Neural crest cell (in vitro differentiated cells): ENCODE measurements at places on chromosomes 2 and 18. TPM values are rescaled to one million over a fixed set of nuclear protein-coding genes. Genes with fewer than 3 reads are reported as not detected.

Gene CRYGD
- not detected in 2 replicates for total RNA-seq

Gene NMUR1
- not detected in 2 replicates for total RNA-seq

Gene NAT8
- total RNA-seq = not detected in 2 replicates

GRCh38 chr2:75064691-75065396 lies 106.4 kb downstream of the POLE4 start:
- H3K4me1 ChIP-seq = no peaks in the 10 kb centered on the region
- H3K27ac ChIP-seq = no peak overlapping the region
- H3K4me3 ChIP-seq = no peak overlapping the region
- no peaks in the 10 kb centered on the region for H3K36me3 ChIP-seq
- H3K27me3 ChIP-seq = peaks cover 3% of the 10 kb centered on the region
- DNase-seq = peak; percentile 67

DNA sequence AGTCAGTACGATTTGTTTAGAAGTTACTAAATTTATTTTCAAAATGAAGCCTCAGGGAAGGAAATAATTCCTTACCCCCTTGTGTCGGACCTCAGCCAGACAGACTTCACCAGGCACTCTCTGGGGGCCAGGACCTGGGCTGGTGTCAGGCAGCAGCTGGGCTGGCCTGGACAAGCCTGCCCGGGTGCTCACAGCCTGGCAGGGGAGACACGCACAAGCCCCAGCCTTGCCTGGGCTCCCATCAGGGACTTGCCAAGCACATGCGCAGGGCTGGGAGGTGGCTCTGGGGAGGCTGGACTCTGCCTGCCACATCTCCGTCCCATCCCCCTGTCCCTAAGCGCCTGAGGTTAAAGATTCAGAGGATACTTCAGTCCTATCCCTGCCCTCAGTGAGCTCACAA lies 56.8 kb upstream of the HS6ST1 start:
- no peak overlapping the region for H3K4me3 ChIP-seq
- peaks cover 14% of the 10 kb centered on the region for H3K4me1 ChIP-seq
- H3K36me3 ChIP-seq = no peaks in the 10 kb centered on the region
- H3K27ac ChIP-seq = no peak overlapping the region
- peaks cover 73% of the 10 kb centered on the region for H3K27me3 ChIP-seq

DNA sequence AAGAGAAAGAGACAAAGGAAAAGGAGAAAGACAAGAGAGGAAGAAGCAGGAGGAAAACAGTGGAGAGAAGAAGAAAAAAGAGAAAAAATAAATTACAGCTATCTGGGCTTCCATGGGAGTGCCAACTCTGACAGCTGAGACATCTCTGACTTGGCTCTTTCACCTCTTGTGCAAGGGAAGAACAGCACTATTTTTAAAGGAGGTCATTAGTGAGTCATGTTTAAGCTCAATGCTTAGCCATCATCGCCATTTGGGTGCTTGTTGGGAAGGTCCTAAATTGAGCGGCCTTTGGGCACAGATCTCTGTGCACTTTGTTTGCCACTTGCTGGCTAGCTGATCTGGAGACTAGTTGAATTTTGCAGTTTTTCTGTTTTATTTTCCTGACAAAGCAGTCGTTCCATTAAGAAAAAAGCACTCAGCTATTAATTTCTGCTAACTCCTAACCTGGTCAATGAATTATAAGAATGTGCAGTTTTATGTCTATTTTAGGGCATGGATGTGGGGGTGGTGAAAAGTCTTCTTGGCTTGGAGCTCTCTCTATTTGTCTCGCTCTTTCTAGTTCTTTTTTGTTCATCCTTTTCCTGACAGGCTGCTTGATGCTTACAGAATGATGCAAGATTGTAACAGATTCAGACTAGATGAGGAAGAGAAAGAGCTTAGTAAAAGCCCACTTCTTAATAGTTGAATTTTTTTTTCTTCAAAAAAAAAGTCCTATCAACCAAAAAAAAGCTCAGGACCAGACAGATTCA lies 231.5 kb downstream of the SLC8A1 start:
- no peak for DNase-seq
- H3K36me3 ChIP-seq = no peaks in the 10 kb centered on the region
- no peaks in the 10 kb centered on the region for H3K27me3 ChIP-seq
- H3K4me1 ChIP-seq = no peaks in the 10 kb centered on the region
- H3K27ac ChIP-seq = no peak overlapping the region
- no peak overlapping the region for H3K4me3 ChIP-seq

DNA sequence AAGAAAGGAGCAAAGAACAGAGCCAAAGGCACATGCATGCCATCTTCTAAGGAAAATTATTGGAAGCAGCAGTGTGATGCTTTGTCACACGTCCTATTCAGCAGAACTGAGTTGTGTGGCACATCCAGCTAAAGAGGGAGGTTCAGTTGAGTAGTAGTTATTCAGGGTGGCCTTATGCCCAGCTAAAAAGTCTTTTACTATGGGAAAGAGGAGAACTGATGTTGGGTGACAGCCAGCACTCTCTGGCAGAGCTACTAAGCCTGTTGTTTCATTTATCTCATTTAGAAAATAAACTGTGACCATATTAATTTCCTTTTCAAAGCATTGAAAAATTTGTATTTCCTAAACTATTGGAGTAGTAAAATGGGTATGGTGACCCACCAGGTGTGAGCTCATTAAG lies 18.5 kb downstream of the ITGA6 start:
- H3K36me3 ChIP-seq = peaks cover 2% of the 10 kb centered on the region
- no peaks in the 10 kb centered on the region for H3K27me3 ChIP-seq
- H3K4me1 ChIP-seq = peaks cover 25% of the 10 kb centered on the region
- peak overlapping the region; percentile 75 for H3K27ac ChIP-seq
